ENCODE measurements at places on chromosomes 2 and 18.

DNA sequence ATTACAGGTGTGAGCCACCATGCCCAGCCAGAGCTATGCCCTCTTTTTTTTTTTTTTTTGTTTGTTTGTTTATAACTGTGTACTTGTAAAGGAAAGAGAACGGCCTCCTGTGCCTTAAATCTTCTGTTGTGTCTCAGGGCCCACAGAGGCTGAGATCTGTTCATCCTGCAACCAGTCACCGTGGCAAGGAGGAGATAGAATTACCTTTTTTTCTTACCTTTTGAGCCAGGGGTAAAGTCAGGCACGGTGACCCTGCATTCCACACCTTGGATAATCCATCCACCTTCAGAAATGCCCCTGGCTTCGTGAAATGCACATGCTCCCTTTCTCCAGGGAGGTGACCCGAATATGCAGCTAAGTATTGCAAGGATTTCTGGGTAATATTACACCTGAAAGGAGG is 12.8 kb downstream of the NEDD4L start:
- no peak for DNase-seq

- DNase-seq = no peak
Measured at GRCh38 chr2:72712977-72713376, 112.9 kb downstream of the EXOC6B start.

DNA sequence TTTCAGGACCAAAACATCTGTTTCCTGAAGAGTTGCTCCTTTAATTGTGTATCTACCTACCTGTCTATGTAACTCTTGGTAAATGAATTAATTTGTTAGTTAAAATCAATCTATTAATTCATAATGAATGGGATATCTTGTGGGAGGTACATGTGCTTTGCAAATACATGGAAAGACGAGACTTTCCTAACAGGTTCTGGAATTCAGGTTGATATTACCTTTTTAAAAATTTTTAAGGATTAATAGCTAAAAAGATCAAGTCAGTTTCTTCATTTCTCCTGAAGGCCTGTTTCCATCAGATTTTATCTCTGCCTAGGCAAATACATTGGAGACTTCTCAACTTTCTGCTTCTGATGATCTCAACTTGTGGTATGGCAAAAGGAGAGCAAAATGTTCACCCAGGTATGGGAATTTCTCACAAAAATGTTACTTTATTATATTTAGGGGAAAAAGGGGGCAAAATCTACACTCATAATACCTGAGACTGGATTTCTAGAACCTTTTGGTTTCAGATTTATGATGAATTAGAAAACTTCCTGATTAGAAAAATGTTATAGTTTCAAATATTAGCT is 7.4 kb downstream of the TFPI start:
- DNase-seq = no peak

DNA sequence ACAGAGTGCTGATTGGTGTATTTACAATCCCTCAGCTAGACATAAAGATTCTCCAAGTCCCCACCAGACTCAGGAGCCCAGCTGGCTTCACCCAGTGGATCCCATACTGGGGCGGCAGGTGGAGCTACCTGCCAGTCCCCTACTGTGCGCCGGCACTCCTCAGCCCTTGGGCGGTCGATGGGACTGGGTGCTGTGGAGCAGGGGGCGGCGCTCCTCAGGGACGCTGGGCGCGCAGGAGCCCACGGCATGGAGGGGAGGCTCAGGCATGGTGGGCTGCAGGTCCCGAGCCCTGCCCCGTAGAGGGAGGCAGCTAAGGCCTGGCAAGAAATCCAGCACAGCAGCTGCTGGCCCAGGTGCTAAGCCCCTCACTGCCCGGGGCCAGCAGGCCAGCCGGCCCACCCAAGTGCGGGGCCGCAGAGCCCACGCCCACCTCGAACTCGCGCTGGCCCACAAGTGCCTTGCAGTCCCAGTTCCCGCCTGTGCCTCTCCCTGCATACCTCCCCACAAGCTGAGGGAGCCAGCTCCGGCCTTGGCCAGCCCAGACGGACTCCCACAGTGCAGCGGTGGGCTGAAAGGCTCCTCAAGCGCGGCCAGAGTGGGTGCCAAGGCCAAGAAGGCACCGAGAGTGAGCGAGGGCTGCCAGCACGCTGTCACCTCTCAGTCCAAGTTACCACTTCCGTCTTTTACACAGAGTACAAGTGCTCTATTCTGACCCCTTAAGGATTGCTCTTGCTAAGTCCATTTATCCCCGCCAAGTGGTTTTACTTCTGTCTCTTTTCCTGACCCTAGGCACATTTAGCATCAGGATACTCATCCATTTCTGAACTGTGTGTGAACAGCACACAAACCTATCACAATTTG is 1.7 kb upstream of the RPE start:
- DNase-seq = no peak

GRCh38 chr2:19474128-19474527 is 115.7 kb upstream of the OSR1 start:
- peak; percentile 43 for DNase-seq

DNA sequence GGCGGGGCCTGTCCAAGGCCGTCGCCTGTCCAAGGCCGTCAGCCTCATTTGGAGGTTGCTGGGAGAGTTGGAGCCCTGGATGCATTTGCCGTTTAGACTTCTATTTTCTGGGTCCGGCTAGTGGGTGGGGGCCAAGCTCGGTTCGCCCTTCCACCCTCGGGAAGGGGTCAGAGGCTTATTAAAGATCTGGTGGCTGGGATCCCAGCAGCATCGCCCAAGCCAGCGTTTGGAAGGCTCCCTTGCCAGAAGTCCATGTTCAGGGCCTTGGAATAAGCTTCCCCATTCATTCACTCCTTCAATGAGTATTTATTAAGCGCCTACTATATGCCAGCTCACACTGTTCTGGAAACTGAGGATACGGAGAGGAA is 516 bp upstream of the DOCK10 start:
- DNase-seq = no peak

DNA sequence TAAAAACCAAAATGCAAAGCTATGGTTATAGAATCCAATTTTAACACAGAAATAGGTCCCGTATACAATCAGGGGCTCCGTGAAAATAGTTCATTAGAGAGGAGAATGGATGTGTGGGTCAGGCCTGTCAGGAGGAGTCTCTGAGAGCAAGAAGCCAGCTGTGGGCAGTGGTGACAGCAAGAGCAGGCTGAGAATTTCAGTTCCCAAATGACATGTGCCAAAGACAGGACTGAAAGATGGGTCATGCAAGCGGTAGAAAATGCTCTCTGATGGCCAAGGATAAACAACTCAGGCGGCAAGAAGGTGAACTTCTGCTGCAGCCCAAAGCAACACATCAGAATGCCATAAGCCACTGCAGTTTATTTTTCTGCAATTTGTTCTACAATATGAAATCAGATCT is 100.4 kb downstream of the CCDC141 start:
- no peak for DNase-seq

- DNase-seq = no peak
Measured at GRCh38 chr2:70806013-70806412, 14.4 kb downstream of the CLEC4F start.

- no peak for DNase-seq
Measured at GRCh38 chr2:224982910-224983711, 59.2 kb downstream of the DOCK10 start.

DNA sequence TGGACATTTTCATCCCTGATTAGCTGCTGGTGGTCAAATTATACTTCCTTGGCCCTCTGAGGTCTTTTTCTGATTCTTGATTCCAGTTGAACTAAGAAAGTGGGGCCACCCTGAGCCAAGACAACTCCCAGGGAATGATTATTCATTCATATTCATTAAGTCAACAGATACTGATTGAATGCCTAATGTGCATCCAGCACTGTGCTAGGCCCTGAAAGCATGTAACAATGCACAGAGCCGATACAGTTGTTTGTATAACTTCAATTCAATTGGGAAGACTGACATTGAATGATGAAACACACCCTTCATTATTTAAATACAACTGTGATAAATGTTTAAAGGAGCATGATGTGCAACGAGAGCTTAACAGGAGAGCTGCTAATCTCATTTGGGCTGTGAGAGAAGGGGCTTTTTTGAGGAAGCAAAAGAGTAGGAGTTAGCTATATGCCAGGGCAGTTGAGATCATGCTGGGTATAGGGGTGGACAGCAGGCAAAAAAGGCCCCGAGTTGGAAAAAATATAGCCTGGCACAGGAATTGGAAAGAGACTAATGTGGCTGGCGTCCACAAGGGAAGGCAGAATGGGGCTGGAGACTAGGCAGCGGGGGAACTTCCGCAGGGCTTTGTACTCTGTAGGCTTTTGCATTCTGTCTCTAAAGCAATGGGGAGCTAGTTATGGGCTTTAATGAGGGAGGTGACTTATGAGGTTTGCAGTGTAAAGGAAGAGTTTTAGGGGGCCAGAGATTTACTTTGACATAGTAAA is 57.2 kb upstream of the ACVR1 start:
- no peak for DNase-seq

- DNase-seq = no peak
Measured at GRCh38 chr2:211354481-211354880, 798.1 kb downstream of the CPS1 start.

DNA sequence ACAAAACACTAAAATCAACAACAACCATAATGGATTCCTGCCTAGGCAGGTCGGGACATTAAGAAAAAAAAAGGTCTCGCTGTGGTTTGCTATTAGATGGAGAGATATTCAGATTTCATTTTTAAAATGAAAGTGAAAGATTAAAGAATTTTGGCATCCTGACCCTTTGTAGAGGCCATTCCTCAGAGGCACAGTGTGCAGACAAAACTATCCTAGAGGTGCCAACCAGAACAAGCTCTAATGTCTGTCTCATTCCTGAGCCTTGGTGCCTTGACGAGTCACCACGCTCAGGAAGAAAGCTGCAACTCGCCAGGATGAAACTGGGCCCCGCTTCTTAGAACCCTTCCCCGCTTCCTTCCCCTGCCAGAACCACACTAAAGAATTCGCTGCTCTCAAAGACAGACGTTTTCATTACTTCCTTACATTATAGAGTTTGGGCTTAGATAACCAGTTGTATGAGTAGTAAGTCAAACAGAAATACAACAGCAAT is 156.0 kb downstream of the TGIF1 start:
- DNase-seq = no peak

DNA sequence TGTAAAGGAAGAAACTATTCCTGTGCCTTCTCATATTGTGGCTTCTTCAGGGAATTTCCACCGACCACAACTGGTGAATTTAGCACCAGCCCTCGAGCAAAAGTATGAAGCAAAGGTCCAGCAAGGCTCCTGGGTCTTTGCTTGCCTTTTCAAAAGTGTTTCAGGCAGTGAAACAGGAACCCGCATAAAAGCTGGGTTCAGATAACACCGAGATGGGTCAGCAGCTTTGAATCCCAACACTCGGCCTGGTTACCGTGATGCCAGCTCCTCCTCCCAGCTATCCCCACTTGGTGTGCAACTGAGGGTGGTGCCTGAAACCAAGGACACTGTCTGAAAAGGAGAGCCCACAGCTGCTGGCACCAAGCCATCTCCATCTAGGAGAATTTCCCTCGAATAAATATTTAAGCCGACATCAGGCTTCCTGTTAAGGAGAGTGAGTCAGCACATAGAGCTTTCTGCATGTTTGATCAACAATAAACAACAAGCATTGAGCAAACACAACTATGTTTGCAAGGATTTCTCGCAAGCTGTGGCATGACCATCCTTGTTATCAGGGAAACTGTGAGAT is 69.5 kb downstream of the ANTXR1 start:
- no peak for DNase-seq

DNA sequence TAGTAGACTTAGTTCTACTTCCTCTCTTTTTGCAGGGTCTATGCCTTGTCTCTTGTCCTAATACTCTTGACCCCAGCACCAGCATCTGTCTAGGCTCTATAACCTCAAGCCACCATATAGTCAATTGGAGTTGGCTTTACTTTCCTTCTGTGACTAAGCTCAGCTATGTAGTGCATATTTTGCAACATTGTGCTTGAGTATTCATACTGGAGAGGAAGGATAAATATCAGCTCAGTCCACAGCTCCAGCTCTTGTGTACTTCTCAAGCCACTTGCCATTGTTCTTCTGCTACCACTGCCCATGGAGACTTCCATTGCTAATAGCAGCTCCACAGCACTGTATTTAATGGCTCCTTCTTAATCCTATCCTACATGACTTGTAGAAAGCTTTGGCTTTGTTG is 35.5 kb upstream of the CD28 start:
- DNase-seq = no peak

DNA sequence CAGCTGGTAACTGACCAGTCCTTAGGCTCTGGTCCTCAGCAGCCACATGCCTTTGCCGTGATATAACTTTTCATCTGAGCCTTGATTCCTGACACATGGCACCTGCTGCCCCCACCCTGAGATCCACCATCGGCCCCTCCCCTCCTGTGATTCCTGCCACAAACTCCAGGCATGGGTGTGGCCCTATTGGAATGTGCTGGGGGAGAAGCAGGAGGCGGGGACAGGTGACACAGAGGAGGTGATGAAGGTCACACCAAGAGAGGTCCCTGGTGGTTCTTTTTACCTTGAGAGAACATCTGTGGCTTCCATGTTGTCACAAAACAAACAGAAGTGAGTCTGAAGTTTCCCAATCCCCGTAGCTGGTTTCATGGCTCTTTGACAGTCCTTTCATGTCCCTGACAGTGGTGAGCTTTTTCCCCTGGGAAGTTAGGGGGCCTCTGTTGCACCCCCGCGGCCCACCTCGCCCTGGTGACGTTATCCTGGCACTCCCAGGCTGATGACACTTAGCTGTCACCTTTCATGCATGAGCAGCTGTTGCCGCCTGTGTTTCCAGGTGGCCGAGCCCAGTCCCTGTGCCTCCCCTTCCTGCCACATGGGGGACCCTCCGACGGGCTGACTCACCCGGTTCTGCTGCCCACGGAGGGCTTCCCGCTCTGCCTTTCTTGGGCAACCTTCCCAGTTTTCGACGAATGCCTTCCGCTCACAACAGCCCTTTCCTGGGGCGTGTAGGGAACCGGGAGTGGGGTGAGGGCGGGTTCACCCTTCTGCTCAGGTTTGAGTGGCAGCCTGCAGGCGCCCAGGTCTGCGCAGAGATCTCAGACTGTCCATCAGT is 66.3 kb upstream of the GLI2 start:
- DNase-seq = no peak

All from right renal cortex interstitium (tissue), 3 donors.